Stimulated activated CD4-positive, alpha-beta T cell treated with anti-CD3 and anti-CD28 coated beads, Interleukin-1b, Interleukin-23, amount 100 ng/mL, for 1 hour (primary cell): ENCODE measurements at places on chromosomes 4 and X.

GRCh38 chrX:13699183-13699826 lies 10.4 kb downstream of the RAB9A start:
- DNase-seq = no peak

DNA sequence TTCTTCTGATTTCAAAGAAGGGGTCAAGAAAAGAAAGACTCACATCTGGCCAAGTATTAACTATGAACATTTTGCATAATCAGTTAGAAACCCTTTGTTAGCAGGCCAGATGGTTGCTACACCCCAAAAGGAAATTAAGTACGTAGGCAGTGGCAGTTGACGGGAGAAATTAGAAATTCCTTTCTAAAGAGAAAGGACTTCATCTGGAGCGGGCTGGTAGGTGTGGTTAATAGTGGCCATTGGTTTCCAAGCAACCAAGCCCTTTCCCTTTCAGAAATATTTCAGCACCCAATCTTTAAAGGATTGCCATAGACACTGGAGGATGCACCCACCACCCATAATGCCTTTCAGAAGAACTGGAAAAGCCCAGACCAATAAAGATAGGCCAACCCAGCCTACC lies 235.7 kb upstream of the LDB2 start:
- no peak for DNase-seq

GRCh38 chr4:122946142-122946541 lies 23.7 kb upstream of the NUDT6 start:
- no peak for DNase-seq

DNA sequence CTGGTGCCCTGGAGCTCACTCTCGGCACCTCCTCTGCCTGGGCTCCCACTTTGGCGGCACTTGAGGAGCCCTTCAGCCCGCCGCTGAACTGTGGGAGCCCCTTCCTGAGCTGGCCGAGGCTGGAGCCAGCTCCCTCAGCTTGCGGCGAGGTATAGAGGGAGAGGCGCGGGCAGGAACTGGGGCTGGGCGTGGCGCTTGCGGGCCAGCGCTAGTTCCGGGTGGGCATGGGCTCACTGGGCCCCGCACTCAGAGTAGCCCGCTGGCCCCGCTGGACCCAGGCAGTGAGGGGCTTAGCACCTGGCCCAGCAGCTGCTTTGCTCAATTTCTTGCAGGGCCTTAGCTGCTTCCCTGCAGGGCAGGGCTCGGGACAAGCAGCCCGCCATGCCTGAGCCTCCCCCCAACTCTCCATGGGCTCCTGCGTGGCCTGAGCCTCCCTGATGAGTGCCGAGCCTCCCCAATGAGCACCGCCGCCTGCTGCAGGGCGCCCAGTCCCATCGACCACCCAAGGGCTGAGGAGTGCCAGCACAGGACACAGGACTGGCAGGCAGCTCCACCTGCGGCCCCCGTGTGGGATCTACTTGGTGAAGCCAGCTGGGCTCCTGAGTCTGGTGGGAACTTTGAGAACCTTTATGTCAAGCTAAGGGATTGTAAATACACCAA lies 26.7 kb upstream of the FAM90A26 start:
- DNase-seq = no peak

DNA sequence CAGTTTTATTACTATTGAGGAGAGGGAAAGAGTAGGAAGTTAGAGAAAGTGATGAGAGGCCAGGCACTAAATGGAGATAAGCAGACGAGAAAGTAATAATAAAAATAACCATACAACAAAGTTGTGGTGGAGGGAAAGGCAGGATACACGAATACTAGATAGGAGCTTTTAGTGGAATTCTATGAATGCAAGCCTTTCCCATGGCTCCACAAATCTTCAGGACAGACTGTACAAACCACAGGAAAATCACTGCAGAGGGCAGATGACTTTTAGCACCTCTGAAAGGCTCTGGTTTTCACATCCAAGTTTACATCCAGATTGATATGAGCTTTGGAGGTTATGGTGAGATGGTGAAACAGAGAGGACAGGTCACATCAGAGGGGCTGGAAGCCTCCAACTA lies 41.5 kb downstream of the TNIP3 start:
- no peak for DNase-seq
